Body of pancreas (tissue), 4 donors: ENCODE measurements at places on chromosomes 6 and 20.
A peak's percentile ranks its signal among the peaks of the same experiment; 100 is the strongest.

DNA sequence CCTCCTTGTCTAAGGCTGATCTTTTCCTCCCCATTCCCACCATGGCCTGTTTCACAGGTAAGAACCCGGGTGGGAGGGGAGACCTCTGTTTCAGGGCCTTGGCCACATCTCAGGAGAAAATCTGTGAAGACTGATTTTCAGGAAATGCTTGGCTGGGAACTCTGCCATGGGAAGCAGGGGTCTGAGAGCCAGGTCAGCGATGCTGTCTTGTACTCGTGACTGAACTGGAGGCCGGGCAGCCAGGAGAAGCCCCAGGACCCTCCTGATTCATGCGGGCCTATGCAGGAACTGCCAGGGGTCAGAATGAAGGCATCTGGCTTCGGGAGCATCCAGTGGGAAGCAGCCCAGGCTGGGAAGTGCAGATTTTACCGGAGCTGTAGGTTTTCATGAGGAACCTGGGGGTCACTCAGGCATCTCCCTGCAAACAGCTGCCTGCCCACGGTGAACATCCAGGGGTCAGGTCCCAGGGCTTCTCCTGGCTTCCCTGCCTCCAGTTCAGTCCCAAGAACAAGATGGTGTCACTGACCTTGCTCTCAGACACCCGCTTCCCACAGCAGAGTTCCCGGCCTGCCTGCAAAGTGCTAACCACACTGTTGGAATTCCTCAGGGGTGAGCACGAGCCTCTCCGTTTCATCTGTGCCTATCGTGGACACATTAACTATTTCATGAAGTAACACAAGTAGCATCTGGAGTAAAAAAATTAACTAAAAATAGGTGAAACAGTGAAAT is 90.2 kb upstream of the SULF2 start:
- no peak for DNase-seq

- no peak for DNase-seq
These were observed 192.7 kb upstream of the TFAP2D start for GRCh38 chr6:50520326-50521266.

- DNase-seq: no peak
These were observed 46.8 kb downstream of the B4GALT5 start for GRCh38 chr20:49666911-49667310.

DNA sequence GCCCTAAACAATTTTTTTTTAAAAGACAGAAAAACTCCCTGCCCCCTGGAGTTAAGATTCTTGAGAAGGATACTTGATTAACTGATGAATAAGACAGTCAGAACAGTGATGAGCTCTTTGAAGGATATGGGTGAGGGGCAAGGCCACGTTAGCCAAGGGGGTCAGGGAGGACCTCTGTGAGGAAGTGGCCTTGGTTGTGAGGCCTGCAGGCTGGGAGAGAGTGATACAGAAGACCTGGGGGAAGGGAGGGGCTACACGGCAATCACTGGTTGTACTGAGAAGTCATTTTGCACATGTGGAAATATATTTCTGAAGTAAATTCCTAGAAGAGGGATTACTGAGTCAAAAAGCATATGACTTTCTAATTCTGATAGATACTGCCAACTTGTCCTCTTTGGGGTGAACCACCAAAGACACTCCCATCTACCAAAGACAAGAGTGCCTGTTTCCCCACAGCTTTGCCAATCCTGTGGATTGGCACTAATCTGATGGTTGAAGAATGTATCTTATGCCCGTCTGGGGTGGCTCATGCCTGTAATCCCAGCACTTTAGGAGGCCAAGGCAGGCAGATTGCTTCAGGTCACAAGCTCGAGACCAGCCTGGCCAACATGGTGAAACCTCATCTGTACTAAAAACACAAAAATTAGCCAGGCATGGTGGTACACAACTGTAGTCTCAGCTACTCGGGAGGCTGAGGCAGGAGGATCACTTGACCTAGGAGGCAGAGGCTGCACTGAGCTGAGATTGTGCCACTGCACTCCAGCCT is 22.3 kb upstream of the BCAS4 start:
- no peak for DNase-seq

GRCh38 chr6:89117211-89118108 is at the start of gene SRSF12:
Gene SRSF12, minus strand, starts transcription at chr6:89118071. Its CDS starts 184 bp downstream, at chr6:89117887.
- DNase-seq: peak; percentile 34

DNA sequence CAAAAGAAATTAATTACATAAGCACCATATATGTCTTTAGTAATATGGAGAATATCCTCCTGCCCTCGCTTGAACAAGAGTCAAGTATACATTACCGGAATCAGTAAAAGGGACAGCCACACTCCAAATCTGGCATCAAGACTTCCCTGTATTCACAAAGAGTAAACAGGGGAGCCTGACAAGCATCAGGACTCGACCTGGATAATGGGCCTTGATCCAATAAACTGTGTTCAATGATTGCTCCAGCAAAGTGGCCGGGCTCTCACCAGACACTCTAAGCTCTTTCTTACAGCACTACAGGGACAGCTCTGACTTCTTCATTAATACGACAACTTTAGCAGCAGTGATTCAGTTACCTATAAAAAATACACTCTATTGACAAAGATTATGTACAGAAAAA is 307.9 kb upstream of the POU3F2 start:
- no peak for DNase-seq

DNA sequence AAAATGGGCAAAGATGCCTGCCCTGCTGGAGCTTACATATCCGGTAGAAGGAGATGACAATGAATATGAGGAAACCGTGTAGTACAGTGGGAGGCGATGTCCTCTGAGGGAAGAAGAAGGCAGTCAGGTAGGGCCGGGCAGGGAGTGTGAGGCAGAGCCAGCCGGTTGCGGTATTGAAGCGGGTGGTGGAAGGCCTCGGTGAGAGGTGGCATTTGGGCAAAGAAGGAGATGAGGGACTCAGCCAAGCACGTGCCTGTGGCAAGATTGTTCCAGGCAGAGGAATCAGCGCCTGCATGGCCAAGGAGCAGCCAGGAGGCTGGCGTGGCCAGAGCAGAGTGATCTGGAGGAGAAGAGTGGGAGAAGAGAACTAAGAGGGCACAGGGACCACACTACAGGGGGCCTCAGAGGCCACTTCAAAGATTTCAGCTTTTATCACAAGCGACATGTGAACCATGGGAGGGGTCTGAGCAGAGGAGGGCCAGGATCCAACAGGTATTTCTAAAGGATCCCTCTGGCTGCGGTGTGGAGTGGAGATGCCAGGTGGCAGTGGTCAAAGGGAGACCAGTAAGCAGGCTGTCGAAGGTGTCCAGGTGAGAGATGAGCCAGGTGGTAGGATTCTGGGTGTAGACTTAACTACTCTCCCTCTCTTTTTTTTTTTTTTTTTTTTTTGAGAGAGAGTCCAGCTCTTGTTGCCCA is 13.8 kb downstream of the MDFI start:
- DNase-seq: no peak

- DNase-seq: no peak
These were observed 35.4 kb downstream of the GSTA2 start for GRCh38 chr6:52727908-52728307.

- no peak for DNase-seq
These were observed 41.9 kb downstream of the FGD2 start for GRCh38 chr6:37047346-37047688.
